ENCODE measurements at places on chromosomes 3 and 15.

DNA sequence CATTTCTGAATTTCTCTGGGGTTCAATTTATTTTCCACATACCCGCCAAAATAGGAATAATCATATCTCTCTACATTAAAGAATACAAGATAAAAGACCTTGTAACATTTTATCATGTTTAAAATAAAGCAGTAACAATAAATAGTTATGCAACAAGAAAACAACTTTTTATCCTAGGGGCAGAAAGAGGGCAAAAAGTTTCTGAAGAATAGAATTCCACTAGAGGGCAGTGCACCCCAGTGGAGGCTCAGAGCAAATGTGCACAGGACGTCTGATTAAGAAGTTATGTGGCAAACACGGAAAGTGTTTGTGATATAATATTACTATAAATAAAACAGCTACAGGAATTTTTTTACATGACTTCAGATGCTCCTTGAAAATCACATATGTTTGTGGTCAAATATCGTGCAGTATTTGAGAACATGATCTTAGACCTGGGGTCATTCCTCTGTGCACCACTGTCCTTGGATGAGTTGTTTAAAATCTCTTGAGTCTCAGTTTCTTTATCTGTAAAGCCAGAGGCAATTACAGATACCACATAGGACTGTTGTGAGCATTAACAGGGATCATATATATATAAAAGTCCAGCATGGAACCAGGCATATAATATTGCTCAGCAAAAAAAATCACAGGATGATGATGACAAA lies 13.2 kb upstream of the PIK3R4 start:
- DNase-seq, result no peak

- peak; percentile 22 for DNase-seq
Observed at GRCh38 chr15:60905587-60905986, 323.5 kb downstream of the RORA start.

DNA sequence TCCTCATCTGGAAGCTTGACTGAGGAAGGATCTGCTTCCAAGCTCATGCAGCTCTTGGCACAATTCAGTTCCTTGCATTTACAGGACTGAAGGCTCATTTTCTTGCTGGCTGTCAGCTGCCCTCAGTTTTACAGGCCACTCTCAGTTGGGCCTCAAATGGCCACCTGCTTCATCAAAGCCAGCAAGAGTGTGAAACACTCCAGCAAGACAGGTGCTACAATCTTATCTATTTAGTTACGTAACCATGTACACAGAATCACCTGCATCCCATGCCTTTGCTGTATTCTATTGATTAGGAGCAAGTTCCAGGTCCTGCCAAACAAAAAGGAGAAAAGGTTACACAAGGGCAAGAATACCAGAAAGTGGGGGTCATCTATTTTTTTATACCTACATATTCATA lies 40.8 kb downstream of the RHCG start:
- no peak for DNase-seq

DNA sequence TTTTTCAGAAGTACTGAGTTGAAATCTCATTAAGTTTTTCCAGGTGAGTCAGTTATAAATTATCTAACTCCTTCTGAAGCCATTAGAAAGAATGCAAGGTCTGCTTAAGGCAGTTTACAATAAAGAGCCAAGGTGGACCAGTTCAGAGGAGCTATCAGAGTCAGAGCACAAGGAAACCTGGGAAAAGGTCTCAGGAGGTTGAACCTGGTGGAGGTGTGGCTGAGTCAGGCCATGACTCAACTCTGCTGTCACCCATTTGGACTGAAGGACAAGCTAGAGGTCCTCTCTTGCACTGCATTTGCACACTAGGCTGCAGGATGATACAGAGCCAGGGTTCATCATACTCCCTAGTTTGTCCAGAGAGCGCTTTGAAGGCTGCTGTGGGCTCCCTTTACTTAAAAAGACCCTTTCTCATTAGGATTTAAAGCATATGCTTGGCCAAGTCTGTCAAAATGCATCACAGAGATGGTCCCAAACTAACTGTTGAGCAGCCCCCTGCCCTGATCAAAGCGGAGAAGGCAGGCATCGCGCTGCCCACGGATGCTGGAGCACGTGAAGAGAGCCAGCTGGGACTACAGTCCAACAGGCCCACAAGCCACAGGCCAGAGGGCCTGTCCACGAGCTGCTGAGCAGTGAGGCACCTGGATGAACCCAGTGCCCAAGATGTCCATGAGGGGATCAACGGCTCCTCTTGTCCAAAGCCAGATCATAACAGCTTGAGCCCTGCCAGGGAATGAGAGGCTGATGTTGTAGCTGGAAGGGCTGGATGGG lies 26.0 kb upstream of the MRPS22 start:
- no peak for DNase-seq

DNA sequence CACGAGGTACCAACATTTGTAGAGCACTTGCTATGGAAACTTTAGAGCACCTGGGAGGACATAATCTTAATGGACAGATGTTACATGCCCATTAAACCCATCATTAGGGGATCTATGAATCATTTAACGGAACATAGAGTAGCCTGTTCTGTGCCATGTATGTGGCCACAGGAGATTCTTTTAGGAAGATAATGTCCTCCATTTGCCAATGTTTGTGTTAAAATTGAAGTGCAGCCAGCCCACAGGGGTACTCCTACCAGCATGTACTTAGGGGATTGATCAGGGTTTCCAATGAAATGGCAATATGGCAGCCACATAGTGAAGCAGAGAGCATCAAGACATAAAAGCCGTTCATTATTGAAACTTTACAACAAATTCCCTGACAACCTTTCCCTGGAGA lies 70.7 kb downstream of the TNIK start:
- no peak for DNase-seq

DNA sequence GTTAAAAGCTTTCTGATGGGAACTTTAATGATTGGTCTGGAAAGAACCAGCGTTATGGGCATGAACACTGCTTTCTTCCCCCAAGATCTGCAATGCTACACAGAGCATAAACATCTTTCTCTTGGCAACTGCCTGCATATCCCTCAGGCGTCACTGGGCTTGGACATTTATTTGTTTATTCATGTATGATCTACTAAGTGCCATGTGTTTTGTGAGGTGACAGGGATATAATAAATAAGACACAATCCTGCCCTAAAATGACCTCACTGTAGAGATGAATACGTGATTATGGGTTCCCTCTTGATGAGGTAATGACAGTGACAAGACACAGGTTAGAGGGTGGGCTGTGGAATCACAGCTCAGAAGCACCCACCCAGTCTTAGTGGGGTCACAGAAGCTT lies 485.3 kb downstream of the PDCD6IP start:
- DNase-seq, result no peak

GRCh38 chr3:84547971-84548970 lies 410.5 kb upstream of the CADM2 start:
- DNase-seq, result no peak

DNA sequence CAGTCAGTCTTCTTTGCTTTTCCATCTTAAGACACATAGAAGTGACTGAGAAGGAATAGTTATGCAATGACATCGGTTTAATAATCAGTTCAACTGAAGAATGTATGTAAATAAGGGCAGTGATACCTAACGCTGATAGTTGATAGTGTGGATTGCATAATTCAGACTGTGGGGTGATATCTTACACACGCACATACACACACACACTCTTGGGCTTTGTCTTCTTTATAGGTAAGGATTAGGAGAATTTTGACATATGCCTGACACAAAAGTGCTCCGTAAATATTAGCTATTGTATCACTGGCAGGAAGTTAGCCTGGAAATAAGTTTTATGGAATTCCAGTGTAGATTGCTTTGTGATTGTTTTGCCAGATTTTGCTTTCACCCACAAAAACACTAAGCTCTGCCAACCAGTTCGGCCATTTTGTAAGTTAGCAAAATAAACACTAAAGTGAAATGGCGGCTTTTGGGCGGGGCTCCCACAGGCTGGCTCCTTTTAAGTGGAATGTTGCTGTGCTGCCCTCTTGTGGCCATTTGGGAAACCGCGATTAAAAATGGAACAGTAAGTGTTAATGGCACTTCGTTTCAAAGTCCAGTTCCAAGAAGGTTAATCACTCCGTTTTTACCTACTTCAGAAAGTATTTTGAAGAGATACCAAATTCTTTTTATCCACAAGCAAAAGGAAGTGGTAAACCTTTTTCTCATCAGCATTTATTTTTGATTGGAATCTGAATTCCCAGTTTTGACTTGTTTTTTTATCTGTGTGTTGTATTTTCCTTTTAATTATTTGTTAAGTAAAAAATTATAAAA lies 17.7 kb downstream of the CHD2 start:
- peak; percentile 85 for DNase-seq

- DNase-seq, result no peak
Observed at GRCh38 chr15:31262901-31263671, 63.5 kb upstream of the KLF13 start.

DNA sequence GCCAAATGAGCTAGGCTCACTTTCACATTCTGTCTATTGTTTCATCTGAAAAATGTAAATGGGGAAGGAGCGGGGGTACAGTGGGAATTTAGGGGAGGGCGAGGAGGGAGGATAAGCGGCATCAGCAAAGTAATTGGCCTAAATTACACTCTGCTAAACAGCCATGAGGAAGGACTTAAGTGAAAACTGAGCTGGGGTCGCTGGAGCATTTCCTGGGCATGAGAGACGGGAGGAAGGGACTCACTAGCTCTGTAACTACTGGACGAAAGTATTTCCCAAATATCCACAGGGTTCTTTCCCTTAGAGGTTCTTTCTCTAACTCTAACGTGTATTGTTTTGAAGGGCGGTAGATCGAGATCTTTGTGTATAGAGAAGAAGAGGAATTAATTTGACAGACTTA lies 418.0 kb downstream of the SOX2 start:
- no peak for DNase-seq

DNA sequence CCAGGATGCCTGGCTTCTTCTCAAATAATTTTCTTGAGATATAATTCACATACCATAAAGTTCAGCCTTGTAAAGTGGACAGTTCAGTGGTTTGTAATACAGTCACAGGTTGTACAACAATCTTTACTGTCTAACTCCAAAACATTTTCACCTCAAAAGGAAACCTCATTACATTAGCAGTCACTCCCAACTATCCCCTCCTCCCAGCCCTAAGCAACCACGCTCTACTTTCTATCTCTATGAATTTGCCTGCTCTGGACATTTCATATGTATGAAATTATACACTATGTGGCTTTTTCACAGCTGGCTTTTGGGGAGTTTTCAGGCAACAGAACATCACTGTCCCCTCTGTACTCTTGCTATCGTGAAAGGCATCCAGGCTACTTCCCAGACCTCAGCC lies 17.5 kb downstream of the TGM5 start:
- DNase-seq, result no peak

DNA sequence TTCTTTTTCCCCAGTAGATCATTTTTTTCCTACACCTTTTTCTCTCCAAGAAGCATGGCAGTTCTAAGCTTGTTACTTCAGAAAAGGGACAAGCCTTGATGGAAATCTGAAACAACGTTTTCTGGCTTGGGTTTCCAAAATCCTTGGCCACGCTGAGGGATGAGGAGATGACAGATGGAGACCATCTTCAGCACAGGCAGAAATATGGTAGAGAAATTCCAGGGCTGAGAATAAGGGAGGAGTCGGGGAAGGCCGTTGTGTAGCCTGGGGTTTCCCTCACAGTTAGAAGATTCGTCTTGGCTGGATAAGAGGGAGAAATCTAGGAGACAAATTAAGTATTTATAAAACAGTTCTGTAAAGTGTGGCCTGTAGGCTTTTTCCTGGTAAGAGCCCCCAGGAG lies 33.9 kb upstream of the STT3B start:
- no peak for DNase-seq

DNA sequence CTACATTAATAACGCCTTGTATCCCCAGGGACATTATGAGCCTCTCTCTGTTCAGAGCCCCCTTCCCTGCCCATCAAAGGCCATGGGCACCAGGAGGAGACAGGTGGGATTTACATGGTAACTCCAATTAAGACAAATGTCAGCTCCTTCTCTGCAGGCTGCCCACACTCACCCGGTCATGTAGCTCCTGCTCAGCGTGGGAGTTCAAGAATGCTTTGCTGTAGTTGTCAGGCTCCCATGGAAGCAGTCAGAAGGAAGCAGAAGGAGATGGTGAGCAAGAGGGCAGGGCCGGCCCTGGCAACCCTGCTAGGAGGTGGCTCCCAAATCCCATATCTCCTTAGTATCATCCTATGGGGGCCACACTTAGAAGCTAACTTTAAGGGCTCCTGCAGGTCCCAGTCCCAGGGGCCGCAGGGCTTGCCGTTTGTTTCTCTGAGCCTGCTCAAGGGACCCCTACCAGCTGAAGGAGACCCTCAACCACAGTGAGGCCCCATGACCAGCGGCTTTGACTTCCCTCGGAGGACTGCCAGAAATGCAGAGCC lies 218.4 kb upstream of the TLE3 start:
- no peak for DNase-seq

All from stimulated activated CD4-positive, alpha-beta T cell treated with anti-CD3 and anti-CD28 coated beads, Interleukin-2, amount 100 ng/mL, for 4 hours (primary cell).